ENCODE measurements at places on chromosomes 2 and 18.

DNA sequence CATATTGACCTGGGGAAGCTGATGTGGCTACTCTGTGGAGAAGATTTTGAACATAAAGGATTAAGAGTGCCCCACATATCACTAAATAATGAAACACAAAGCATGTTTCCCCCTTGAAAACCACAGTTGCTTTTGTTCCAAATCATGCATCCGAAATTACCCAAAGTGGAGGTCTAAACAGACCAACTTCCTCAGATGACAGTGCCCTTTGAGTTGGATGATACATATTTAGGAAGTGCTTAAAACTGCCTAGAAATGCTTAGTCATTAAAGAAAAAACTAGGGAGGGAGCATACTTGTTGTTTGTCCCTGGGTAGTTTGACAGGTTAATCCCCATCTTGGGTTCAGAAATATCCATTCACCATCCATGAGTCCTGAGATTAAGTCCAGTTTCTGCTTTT, 1070.3 kb downstream of the SUCLG1 start:
- DNase-seq, result no peak

DNA sequence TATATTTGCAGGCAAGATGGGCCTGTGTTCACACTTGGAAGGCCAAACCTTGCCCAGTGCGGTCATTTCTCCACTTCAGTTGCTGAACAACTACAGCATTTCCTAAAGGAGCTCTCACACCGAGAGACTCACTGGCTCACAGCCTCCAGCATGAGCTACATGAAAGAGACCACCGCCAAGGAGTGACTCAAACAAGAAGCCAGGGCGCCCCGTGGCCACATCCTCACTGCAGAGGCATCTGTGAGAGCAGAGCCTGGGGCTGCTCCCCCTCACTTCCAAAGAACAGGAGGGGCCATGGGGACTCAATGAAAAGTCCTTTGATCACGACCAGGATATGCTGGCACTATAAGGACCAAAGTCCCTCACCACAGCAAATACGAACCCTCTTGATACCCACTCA, 50.0 kb downstream of the TMEM163 start:
- DNase-seq, result peak; percentile 90

DNA sequence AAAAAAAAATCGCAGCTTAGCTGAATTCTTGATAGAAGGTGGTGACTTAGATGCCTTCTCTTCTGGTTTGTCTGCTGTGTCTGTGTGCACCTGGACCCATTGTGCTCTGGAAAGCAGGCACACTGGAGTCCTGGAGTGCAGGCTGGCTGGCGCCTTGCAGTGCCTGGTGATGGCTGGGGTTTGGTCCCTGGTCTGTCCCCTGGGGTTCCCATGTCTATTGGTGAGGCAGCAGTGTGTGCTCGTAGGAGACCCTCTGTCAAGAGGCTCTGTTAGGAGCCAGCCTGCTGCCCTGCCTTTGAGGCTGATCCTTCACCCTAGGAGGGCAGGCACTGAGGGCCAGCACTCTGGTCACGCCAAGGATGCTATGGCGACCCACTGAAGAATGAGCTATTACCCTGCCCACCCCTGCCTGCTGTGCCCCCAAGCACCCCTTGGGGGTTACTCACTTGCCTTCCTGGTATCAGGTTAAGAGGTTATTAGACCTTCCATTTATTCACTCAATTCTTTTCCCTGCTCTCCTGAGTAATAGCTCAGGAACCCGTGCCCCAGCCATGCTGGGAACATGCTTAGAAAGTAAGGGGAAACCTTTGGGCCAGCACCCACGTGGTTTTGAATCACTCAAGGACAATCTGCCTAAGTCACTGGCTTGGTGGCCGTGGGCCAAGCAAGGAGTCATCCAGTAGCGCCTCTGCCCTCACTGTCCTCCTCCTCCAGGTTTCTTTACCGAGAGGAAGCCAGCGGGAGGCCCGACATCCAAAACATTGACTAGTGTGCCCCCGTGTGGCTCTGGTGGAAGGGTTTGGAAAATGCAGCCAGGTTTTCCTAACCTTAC, 284.5 kb downstream of the PRKCE start:
- peak; percentile 58 for DNase-seq

DNA sequence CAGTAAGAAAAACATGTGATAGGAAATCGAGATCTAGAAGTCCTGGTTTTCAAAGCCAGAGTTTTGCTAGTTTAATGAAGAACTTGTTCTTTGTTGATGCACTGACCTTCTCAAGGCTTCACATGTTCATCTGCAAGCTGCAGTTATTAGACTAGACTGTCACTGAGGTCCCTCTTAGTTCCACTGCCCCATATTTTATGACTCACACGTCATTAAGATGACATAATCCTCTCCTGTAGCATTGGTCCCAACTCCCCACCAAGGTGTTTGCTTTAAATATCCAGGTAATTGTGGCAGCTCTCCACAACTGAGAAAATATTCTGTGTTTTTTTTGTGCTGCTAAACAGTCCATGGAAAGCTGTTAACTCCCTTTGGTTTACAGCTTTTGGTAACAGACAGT, 149.7 kb downstream of the MREG start:
- no peak for DNase-seq

DNA sequence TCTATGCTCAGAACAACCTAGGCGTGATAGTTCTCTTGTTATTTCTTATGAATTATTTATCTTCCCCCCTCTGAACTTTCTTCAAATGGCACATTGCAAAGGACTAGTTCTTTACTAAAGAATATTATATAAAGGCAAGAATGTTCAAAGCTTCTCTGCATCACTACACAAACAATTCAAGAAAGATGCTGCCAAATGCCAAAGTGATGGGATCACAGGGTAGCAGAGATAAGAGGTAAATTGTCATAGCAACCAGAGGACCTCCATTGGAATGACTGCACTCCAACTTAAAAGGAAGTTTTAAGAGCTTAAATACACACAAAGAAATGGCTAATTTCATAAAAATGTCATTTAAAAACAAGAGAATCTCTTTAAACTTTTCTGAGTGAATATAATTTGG, 72.8 kb downstream of the AQP4 start:
- DNase-seq, result no peak

- no peak for DNase-seq
Observed at GRCh38 chr2:64283006-64283570, 138.9 kb upstream of the PELI1 start.

Measured in stimulated activated effector memory CD8-positive, alpha-beta T cell treated with anti-CD3 and anti-CD28 coated beads, Interleukin-12 subunit alpha, Interleukin-12 subunit beta, amount 100 ng/mL, for 72 hours (primary cell).